T-helper 2 cell (primary cell): ENCODE measurements at places on chromosomes 5 and 9.
A peak's percentile ranks its signal among the peaks of the same experiment; 100 is the strongest.

- DNase-seq, result no peak
Observed at GRCh38 chr9:18437315-18438201, 36.4 kb upstream of the ADAMTSL1 start.

DNA sequence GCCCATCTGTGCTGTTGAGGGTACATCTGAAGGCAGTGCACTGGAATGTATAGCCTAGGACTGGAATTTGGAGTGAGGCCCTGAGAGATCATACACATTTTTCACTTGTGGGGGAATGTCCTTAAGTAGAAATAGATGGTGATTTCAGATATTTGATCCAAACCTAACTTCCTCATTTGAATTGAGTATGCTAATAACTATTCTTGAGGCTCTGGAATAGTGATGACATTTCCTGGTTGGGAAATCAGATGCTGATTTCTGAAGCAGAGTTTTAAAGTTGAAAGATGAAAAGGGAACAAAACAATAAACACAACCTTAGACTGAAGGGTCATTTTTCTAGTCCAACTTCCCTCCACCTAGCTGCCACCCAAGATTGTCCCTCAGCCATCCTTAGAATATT lies 163.0 kb upstream of the CCDC152 start:
- DNase-seq, result no peak

GRCh38 chr5:54645882-54646355 lies 128.4 kb downstream of the SNX18 start:
- no peak for DNase-seq

DNA sequence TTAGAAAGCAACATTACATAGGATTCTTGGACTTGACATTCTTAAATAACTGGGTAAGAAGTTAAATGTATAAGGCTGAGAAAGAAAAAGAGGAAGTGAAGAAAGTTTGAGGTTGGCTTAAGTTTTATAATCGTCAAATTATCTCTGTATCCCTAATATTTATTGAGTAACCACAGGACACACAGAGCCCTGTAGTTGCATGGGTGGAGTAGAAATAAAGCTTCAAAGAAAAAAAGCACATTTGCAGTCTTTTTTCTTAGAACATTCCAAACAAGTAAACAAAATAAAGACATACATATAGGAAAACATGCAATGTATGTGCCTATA lies 137.0 kb downstream of the CCDC192 start:
- DNase-seq, result no peak

- no peak for DNase-seq
Observed at GRCh38 chr5:112065781-112066180, 308.8 kb upstream of the NREP start.

DNA sequence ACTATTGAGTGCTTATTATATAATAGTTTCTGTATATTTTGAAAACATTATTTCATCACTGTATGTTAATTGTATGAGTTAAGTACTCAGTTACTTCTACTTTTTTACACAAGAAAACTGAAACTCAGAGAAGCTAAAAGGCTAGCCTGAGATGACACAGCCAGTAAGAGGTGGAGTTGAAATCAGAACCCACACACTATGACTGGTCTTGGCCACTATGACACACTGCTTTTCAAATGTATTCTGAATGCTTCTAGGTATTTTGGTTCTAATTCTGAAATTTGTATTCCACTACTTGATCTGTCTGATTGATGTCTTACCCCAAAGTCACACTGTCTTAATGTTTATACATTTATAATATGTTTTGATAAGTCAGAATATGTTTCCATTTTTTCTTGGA lies 181.8 kb downstream of the ZDHHC21 start:
- DNase-seq, result no peak

DNA sequence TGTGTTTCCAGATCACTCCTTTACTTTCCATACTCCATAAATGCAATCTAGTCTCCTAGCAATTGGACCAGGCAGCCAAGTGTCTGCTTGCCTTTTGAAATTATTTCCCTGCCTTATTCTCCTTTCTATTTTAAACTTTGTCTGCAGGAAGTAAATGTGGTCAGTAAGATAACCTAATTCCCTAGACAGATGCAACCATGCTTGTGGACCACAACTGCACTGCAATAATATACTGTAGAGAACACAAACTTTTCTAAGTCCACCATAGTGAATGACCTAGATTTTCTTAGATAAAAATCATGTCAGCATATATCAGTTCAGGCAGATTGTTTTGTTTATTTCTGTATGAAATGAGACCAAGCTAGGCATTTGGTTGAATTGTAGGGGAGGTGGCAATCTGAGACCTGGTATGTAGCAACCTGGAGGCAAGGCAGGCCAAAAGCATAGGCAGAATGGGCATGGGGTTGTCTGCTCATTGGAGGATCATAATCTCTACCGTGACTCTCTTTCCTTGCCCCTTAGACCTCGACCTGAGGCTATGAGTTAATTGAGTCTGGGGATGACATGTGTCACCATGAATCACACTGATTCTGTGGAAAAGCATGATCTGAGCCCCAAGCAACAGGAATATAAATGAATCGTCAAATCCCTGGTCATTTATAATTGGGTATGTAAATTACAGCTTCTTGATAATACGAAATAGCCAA lies 20.7 kb downstream of the ACTL7B start:
- no peak for DNase-seq

GRCh38 chr5:126178521-126178920 lies 244.7 kb upstream of the GRAMD2B start:
- no peak for DNase-seq

GRCh38 chr5:147490989-147491388 lies 18.9 kb downstream of the DPYSL3 start:
- DNase-seq, result no peak

GRCh38 chr9:87708986-87709728 lies 16.8 kb upstream of the CTSL start:
- DNase-seq, result peak; percentile 35

DNA sequence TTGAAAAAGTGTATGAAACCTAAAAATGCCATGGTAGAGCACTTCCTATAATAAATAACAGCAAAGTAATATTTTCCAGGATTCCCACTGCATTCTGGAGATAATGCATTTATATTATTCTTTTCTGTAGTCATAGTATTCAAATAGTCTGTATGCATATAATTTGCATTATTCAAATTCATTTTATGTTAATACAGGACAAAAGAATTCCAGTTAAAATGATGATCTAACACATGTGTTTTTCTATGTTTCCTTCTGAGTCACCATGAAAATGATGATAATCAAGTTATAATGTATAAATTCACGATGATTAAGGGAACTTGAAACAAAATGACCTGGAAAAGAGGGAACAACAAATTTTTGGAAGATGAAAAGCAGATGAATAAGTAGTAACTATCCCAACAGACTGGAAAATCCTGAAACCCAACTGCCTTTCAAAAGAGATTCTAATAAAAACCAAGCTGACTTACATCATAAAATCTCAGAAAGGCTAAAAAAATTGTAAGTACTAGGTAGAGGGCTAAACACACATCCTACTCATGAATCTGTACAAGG lies 358.6 kb upstream of the PAPPA start:
- no peak for DNase-seq

GRCh38 chr5:61969347-61969746 lies 336.7 kb upstream of the KIF2A start:
- no peak for DNase-seq

DNA sequence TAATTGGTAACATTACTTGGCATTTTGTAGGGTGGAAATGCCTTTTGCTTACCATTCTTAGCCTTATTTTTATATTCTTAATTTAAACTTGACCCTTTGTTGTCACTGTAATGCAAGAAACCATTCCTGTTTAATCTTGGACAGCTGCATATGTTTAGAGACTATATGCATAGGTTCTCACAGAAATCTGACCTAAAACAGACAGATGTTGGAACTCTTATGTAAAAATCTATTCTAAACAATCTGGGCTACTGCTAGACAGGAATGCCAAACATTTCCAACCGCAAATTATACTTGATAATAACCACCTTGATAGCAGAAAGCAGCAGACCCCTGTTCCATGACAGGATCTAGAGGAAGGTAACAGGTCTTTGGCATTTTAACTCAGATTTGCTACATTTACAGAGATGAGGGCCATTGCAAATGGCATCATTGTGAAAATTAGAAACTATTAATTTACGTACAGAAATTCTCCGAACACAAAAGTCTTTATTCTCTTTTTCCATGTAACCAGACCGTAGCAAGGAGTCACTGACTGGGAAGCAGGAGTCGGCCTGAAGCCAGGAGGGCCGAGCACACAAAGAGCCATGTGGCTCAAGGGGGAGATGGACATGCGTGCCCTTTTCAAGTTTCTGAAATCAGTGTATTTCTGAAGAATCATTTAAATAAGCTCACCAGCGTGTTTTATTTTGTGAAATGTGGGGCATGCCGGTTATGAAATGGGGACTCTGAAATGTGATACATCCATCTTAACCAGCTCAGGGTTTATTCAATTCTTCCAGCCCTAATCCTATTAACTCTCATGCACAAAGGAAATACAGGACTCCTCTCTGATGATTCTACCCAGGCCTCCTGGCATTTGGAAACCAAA lies 139.3 kb downstream of the AOPEP start:
- no peak for DNase-seq

GRCh38 chr5:80711938-80712337 lies 57.2 kb upstream of the DHFR start:
- no peak for DNase-seq

- no peak for DNase-seq
Observed at GRCh38 chr5:41447650-41448510, 62.5 kb downstream of the PLCXD3 start.

DNA sequence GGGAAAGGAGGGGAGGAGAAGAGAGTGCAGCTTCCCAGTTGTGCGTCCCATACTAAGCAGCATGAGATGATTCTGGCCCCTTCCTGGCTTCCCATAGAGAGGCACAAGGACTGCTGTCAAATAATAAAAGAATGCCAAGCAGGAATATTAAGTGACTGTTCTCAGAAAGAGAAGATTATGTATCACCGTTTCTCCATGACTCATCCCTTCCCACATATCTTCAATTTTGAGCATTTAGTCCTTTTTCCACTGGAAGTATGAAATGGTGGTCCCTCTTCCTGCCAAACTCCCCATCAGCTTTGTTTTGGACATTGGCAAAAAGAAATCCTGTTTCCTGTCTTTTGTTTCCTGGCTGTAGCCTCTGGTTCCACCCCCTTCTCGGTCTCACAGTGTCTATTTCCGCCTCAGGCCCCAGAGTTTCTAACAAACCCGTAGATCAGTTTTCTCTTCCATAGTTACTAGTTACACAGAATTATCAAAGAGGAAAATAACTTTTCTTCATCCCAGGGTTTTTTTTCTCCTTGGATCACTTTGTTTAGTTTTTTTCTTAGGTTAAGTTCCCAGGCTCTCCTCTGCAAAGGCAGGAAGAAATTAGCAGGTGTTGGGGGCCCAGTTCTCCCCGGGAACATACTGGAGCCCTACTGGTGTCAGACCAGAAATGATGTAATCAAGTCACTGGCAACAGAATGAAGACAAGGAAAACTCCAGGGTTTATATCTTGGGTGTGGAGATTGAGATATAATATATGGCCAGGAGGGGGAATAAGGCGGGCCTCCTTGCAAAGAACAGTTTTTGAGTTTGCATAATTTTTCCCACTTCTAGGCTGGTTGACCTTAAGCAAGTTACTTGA lies 26.4 kb upstream of the ARHGAP26 start:
- no peak for DNase-seq

DNA sequence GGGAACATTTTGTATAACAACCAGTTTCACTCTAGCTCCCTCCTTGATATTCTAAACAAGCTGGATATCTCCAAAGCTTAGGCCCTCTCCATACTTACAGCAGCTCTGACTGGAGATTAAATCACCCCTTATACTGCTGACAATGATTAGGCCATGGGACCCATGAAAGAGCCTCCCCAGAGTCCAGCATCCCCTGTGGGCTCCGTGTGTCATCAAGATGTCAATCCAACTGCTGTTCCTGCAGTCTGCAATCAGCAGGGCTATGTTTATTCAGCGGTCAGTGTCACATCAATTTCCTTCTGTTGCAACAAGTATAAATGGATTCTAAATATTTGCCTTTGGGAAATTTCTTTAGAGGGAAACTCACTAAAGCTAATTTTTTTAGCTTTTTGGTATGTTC lies 26.6 kb downstream of the PCDHAC2 start:
- no peak for DNase-seq

- no peak for DNase-seq
Observed at GRCh38 chr9:113452113-113452605, 11.4 kb upstream of the RGS3 start.

GRCh38 chr5:31585895-31586270 lies 53.0 kb upstream of the PDZD2 start:
- no peak for DNase-seq

- no peak for DNase-seq
Observed at GRCh38 chr5:106673941-106674340, 996.8 kb downstream of the EFNA5 start.

DNA sequence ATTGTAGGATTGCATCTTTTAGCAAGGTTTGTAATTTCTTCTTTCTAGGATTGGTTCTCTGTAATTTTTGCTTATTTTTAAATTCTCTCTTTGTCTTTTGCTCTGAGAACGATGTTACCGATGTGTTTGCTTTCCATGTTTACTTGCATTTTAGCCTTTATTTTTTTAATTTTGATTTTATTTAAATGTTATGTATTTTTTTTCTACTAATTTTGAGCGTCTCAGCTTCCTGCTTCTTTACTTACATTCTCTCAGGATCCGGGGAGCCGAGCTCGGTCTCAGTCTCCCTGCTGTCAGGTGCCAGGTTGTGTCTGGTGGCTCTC lies 20.9 kb downstream of the ANXA2R start:
- no peak for DNase-seq

- no peak for DNase-seq
Observed at GRCh38 chr9:19283072-19283710, 52.7 kb downstream of the DENND4C start.

DNA sequence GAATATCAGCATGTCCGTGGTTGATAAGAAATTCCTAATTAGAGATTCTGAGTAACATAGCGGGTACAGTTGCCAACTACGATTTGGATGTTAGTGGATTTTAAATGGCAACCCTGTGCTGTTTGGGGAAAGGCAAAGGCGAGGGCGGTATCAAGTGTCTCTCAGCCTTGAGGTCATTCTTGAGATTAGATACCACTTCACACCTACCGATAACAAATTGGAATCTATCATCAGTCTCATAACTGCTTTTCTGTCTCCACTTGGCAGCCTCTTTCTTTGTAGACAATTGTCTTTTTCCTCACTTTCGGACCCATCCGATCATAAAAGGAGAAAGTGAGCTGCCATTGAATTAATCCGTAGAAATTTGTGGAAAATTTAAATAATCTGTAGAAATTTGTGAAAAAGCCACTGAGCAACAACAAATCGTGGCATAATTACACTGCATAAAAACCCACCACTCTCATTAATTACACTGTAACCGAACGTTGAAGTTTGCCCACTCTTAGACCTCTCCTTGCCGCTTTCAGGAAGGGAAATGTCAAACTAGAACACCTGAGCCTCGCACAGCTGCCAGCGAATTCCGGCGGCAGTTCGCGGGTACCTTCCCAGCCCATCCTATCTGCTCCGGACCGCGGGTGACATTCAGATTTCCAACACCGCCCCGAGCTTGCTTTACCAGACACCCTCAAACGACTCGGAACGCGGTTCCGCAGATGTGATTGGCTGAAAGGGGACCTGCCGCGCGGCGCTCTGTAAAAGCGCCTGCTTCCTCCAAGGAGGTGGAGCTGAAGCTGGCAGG lies 849 bp upstream of the RGMB start:
- DNase-seq, result peak; percentile 85

GRCh38 chr9:6564868-6565267 lies 80.7 kb downstream of the GLDC start:
- DNase-seq, result no peak
